NCI-H524 (cell line): ENCODE measurements at places on chromosomes 4 and X.
A peak's percentile ranks its signal among the peaks of the same experiment; 100 is the strongest.

- DNase-seq, result no peak
These were observed 40.8 kb downstream of the SLC34A2 start for GRCh38 chr4:25696409-25696808.

DNA sequence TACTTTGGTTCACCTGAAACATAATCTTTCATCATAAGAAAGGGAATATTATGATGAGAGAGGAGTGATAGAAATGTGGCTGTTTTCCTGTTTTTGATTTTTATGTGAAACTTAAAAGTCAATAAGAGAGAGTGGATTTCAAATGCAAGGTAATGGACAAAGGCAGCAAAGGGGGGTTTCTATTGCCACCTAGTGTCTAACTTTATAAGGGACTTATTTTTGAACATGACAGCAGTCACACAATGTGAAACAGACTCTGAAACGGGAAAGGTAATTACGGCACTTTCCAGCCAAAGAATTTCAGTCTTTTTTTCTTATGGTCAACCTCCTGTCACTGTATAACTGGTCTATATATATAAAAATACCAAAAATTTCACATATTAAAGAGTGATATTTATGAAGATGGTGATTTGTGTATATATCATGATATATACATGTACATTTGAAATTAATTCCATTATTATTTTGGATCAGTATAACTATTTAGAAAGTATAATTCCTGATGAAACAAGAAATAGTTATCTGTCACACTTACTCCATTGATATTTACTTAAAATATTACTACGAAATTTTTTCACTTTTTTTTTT, 127.1 kb downstream of the FBXO8 start:
- peak; percentile 2 for DNase-seq

- DNase-seq, result no peak
These were observed 219.1 kb downstream of the GC start for GRCh38 chr4:71564775-71565174.

- peak; percentile 60 for DNase-seq
These were observed 689 bp upstream of the OGT start for GRCh38 chrX:71532078-71532752.

GRCh38 chrX:139200793-139201192, 329.7 kb upstream of the F9 start:
- no peak for DNase-seq

- no peak for DNase-seq
These were observed 218.6 kb downstream of the DCAF12L2 start for GRCh38 chrX:125947501-125947900.

DNA sequence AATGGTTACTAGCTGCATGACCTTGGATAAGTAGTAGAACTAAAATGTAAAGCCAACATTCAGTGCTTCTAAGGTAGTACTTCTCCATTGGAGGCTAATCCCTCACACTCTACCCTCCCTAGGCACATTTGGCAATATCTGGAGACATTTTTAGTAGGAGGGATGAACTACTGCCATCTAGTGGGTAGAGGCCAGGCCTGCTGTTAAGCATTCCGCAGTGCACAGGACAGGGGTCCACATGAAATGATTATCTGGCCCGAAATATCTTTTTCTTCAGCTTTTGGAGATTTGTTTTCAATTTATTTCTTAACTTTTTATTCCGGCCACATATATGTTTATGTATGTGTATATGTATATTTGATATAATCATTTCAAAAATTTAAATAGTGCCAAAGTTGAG, 36.0 kb upstream of the SPANXC start:
- DNase-seq, result peak; percentile 12

DNA sequence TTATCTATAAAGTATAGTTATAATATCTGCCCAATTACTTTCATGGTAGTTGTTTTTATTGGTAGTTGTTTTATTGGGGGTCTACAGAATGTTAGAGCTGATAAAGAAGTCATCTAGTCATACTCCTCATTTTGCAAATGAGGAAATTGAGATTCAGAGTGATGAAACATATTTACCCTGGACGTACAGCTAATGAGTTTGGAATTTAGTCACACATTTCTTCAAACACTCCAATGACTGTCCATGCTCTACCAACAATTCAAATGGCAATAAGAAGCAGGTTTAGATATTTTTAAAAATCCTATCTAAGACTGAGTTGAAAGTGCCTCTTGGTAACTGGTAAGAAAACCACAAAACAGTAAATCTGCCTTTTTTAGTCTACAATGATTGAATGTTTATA, 98.2 kb downstream of the MAGEC1 start:
- no peak for DNase-seq

GRCh38 chrX:43644124-43644701, 11.9 kb upstream of the MAOA start:
- no peak for DNase-seq

DNA sequence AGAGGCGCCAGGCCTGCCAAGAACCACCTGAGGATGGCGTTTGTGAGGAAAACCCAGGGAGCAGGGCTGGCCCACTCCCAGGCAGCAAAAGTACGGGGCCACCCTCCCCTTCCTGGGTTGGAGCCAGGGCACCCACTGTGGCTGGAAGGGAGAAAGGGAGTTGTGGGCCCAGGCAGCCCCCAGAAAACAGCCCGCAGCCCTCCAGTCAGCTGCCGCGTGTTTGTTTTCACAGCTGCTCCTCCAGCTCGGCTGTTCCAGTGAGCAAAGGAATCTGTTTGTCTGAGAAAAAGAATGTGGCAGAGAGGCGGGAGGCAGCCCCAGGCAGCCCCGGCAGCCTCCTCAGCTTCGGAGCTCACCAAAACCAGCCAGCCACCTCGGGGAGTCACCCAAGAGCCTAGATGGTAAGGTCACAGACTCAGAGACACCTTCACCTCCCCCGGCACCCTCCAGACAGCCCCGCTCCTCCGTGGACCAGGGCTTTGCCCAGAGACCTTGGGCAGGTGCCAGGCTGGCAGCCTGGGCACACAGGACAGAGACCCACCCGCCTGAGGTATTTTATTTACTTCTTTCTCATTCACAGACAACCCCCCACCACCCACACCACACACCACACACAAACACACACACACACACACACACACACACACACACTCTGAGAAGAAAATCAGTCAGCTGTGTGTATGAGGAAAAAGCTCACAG, 338.1 kb downstream of the BCOR start:
- no peak for DNase-seq

DNA sequence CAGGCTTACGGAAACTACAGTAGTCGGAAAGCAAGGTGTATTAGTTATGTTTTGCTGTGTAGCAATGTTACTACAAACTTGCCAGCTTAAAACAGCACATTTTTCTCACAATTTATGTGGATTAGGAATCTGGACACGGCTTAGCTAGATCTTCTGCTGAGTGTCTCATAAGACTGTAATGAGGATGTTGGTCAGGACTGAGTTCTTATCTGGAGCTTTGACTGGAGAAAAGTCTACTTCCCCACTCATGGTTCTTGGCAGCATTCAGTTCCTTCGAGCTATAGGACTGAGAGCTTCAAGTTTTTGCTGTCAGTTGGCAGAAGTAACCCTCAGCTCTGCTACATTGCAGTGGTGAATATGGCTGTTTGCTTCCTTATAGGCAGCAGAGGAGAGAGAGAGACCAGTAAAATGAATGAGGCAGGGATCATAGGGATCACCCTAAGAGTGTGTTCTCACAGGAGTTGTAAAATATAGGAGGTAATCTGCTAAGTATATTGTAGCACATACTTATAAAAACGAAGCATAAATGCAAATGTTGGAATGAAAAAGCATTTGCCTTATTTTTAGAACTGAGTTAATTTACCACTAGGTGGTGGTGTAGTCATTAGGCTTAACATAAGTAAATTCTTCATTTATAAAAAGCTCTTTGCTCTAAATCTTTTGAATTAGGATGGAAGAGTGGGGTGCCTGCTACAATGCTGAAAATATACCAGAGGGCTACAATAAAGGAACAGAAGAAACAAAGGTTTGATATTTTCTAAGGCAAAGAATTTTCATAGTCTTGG, 38.6 kb downstream of the ALG13 start:
- DNase-seq, result no peak

DNA sequence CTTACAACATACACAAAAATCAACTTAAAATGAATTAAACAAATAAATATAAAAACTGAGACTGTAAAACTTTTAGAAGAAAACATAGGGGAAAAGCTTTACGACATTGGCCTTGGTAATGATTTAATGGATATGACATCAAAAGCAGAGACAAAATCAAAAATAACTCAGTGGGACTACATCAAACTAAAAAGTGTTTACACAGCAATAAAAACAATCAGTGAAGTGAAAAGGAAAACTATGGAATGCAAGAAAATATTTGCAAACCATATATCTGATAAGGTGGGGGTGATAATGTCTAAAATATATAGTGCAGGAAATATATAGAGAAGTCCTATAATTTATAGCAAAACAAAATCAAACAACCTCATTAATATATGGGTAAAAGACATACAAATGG, 364.4 kb upstream of the INTU start:
- DNase-seq, result no peak

- no peak for DNase-seq
These were observed 46.5 kb downstream of the ZFYVE28 start for GRCh38 chr4:2371765-2372487.

- no peak for DNase-seq
These were observed 66.6 kb downstream of the USP38 start for GRCh38 chr4:143251348-143251747.

DNA sequence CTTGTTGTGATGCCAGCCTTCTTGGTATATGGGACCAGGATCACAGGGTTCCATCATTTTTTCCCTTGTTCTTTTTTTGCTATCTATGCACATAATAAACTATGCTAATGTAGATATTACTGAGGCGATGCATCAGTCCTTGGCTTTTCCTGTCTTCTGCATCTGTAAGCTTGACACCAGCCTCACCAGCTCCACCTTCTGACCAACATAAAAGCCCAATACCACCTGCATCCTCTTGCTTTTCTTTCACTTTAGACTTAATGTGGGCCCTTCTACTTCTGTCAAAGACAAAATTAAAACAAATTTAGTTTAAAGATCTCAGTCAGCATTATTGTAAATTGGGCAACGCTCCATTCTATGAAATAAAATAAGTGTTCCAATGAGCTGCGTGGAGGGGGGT, 1718.8 kb upstream of the PCDH10 start:
- no peak for DNase-seq

DNA sequence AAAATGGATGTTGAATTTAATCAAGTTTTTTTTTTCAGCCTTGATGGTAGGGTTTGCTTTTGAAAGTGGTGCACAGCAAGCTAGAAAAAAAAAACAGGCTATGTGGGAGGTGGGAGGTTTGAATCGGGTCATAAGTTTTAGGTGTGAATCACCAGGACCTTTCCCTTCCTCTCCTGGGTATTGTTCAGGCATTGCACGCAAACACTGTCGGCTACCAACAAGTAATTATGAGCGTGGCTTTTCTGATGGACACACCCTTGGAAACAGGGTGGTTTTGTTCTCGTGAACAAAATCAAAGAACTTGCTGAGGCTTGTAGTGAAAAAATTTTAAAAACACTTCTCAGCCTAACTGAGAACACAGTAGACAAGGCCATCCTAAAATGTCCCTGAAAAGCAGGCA, 18.1 kb downstream of the PIR start:
- no peak for DNase-seq

- DNase-seq, result no peak
These were observed 1019.7 kb downstream of the STPG2 start for GRCh38 chr4:97123573-97123972.
